ENCODE measurements at places on chromosomes 5 and 9. TPM values are rescaled to one million over a fixed set of nuclear protein-coding genes. Genes with fewer than 3 reads are reported as not detected.

The SH3GL2 gene
- total RNA-seq = 3.4 TPM

The SPEF2 gene
- total RNA-seq = 2.3 TPM

DNA sequence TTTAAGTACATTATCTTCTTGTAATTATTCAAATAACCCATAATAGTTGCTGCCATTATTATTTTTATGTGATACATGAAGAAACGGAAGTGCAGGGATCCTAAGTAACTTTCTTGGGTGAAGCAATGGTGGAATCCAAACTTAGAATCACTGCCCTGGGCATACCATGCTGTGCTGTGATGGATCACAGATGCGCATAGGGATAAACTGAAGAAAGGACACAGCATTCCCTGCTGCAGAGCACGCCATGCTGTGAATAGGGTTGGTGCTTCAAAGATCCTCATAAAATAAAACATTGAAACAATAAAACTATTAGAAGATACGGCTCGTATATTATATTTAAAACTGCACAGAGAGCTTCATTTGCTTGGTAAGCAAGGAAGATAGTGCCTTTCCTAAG, 211.7 kb upstream of the ADAMTS16 start:
- DNase-seq = no peak

The YIPF5 gene
- 19.7 TPM for total RNA-seq
